MG63 (cell line): ENCODE measurements at places on chromosomes 12 and 14. TPM values are rescaled to one million over a fixed set of nuclear protein-coding genes. Genes with fewer than 3 reads are reported as not detected.

DNA sequence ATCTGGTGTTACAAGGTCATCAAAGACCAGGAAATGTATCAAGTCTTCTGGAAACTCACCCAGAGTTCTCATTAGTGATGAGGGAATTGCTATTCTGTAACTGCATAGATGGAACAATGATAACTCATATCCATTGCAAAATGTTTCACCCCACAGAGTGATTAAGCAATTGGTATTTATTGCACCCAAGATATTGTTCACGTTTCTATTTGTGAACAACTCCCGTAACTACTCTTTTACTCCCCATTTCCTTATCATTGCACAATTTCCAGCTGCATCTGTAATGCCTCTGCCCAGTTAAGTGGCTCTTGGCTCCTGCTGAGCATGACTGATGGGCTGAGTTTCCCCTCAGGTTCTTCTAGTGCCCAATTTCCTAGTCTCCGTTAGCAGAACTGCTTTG lies 108.7 kb upstream of the PRICKLE1 start:
- no peak for DNase-seq

DNA sequence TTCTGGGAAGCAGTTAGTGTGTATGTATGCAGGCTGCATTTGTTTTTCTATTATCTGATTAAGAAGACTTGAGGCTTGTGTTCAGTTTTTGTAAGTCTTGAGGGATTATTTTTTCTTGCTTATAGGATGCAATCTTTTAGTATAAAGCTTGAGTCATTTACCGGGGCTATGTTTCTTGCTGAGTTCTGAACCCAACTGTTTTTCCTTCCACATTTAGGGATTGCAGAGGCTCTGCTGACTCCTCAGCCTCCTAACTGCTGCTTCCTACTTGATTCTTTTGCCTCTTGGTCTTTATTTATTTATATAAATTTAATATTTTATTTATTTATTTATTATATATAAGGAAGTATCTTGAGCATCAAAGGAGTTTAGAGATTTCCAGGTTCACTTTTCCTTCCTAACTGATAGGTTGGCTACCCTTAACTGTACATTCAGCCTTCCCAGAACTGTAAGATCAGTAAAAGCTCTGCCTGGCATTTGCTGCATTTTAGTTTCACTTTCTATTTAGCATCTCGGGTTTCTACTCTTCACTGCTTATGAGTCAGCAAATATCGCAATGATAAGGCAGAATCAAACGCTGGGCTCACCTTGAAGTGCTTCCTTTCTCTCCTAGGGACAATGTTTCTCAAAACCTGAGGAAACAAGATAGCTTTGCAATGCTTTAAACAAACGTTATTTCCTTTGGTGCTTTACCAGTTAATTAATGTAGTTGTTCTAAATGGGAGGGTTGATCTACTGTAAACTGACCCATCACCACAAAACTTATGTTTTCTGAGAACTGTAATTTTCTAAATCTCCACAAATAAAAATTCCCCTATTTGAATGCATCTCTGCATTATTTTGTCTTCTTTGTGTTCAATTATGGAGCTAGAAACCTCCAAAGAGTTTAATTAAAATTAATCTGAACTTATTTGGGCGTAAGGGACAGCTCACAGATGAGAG lies 1183.7 kb upstream of the TMEM132C start:
- DNase-seq, result peak; percentile 13

- DNase-seq, result no peak
Observed at GRCh38 chr14:52678591-52678990, 16.8 kb downstream of the ERO1A start.

GRCh38 chr12:117073611-117074010 lies 25.6 kb downstream of the TESC start:
- DNase-seq, result no peak

DNA sequence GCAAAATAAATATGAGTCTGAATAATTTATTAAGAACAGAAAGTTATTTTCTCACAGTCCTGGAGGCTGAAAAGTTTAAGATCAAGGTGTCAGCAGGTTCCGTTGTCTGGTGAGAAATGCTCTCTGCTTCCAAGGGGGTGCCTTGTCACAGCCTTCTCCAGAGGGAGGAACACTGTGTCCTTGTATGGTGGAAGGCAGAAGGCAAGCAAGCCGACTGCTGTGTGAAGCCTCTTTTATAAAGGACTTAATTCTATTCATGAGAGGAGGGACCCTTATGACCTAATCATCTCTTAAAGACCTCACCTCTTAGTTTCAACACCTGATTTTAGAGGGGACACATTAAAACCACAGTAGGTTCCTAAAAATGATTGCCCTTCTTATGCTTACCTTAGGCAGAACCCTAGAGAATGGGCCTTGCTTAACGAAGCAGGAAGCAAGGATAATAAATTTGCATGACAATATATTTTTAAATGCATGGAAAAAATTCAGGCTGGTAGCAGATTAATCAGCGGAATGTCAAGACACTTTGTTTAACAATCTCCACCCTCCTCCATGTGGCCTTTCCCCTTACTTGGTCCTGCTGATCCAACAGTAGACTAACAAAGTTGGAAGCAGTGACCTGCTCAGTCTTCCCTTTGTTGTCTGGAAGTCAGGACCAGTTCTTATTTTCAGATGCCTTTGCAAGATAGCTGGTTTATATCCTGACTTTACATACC lies 154.9 kb downstream of the DYRK2 start:
- DNase-seq, result no peak

DNA sequence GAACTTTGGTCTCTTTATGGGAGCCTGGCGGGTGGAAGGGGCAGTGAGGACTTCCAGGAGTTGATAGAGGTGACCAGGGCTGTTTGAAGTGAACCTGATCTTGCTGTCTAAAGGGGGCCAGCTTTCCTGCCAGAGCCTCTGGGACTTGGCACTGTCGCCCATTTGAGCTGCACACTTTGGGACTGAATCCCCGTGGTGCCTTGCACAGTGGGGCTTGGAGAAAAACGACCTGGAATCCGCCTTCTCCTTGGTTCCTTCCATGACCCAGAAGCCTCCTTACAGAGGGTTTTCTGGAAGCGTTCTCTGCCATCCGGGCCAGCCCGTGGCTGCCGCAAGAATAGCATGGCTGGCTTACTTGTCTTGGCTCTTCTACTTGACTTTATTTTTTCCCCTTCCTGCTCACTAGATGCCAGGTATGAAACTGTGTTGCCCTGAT lies 2.0 kb downstream of the RFLNA start:
- DNase-seq, result no peak

- DNase-seq, result no peak
Observed at GRCh38 chr14:23694085-23694948, 58.2 kb downstream of the DHRS2 start.

- peak; percentile 49 for DNase-seq
Observed at GRCh38 chr14:104708606-104709268, 15.3 kb upstream of the ADSS1 start.

DNA sequence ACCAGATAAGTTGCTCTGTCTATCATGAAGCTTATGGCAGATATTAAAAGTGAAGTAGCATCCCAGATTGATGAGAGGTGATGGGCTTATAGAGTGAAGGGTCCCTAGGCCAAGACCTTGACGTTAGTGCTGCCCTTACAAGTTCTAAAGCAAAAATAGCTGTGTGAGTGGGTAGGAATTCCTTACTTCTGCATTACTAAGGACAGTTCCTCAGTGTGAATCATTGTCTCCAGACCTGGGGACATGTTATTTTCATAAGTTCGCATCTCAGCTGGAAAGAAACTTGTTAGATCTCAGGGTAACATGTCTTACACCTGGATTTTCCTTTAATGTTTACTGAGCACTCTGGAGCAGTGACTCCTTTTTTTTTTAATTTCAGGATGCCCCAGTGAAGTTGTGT lies 28.7 kb downstream of the MAPKAPK5 start:
- no peak for DNase-seq

DNA sequence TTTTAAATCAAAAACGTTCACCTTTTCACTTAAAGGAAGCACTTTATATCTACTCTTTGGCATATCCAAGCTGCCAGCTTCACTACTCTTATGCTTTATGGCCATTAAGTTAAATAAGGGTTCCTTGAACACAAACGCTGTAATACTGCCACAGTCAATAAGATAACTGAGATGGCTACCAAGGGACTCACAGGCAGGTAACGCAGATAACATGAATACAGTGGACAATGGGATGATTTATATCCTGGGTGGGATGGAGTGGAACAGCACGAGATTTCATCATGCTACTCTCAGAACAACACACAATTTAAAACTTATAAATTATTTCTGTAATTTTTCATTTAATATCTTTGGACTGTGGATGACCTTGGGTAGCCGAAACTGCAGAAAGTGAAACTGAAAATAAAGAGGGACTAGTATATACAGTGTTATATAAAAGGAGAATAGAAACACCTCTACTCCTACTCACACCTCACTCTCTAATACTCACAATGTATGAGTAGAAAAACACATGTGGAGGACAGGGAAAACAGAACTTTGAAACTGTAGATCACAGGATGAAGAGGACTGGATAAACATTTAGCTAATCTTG lies 367.3 kb downstream of the C12orf50 start:
- no peak for DNase-seq

DNA sequence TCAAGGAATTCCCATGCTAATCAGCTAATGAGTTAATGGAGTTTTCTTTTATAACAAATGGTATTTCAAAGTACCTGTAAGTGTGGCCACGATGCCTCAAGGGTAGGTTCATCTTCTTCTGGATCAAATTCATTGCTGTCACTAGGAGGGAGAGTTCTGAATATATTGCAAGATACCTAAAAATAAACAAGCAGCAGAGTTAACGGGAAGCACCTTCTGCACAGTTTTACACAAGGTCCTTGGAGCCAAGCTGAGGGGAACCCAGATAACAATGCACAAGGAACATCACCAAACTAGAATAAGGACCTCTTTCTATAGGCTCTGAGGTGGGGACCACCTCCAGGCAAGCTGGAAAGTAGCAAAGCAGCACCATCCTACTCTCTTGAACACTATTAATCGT lies 103.2 kb upstream of the GPHB5 start:
- DNase-seq, result no peak

DNA sequence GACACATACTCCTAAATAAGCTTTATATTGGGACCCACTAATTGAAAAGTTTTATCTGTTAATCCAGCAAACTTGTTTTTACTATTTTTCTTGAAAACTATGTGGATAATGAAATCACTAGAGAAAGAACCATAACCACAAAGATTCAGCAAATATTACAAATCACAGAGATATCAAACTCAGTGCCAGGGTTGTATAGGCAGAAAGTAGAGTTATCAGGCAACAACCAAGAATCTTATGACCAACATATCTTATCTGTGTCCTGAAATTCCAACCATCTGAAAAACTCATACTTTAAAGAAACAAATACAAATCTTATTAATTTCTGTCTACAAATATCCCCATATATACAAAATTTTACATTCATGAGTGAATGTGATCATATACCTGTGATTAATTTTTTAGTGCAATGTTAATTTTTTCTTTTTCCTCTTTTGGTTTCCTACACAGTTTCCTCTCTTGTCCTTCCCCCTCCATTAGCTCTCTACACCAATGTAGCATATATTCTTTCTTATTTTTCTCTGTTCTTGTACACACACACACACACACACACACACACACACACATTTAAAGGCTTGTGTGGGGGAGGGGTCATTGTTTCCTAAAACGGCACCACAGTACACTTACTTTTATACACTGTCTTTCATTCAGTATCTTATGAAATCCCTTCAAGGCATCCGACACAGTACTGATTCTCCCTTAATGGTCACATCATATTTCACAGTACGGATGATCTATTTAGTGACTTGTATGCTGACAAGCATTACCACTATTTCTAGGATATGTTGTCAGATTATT lies 18.6 kb downstream of the AMN1 start:
- no peak for DNase-seq

DNA sequence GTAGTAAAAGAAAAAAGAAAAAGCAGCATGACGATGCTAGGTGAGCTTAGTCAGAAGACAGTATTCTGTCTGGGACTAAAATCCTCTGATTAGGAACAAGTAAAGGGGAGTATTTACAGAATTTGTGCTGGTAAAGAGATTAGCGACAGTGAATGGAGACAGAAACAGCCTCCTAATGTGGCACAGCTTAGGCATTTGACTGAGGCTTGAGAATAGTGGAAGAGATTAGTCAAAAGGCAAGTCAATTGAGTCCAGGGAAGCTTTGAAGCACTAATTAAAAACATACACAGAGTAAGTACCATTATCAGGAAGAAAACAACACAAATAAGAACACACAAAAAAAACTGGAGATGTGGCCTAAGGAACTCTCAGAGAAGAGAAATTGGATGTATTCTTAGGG lies 131.9 kb upstream of the CLEC14A start:
- no peak for DNase-seq

GRCh38 chr12:132921685-132922084 lies 34.3 kb upstream of the CHFR start:
- DNase-seq, result no peak

GRCh38 chr12:93325855-93326254 lies 51.9 kb upstream of the NUDT4 start:
- peak; percentile 43 for DNase-seq

GRCh38 chr14:61308198-61308597 lies 13.2 kb upstream of the PRKCH start:
- no peak for DNase-seq

GRCh38 chr14:102901633-102902032 lies 20.8 kb upstream of the AMN start:
- no peak for DNase-seq

GRCh38 chr12:106974511-106974910 lies 12.4 kb downstream of the MTERF2 start:
- no peak for DNase-seq

- DNase-seq, result no peak
Observed at GRCh38 chr14:20489093-20489994, 16.0 kb upstream of the RNASE10 start.

DNA sequence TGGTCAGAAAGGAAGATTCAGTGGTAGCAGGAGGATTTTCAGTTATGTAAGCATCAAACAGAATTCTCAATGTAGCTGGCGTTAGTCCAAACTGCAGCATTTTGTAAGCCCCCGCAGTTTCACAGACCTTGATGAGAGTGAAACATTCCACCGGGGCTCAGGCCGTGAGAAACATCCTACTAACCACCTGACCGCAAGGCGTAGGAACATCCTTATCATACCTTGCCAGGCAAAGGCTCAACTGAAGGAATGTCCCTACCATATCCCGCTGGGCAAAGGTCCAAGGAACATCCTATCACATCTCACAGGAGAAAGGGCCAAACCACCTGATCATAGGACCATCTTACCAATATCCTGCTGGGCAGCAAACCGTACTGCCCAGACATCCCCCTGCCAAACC lies 624.8 kb upstream of the TMEM132C start:
- DNase-seq, result no peak

Gene GPD1
- not detected in 2 replicates for total RNA-seq

Gene CARMIL3
- not detected in 2 replicates for total RNA-seq

Gene TMEM253
- total RNA-seq, result not detected in 2 replicates

Gene PTGDR
- not detected in 2 replicates for total RNA-seq

Gene DPF3
- 2.3 and 5.6 TPM in 2 replicates for total RNA-seq

Gene ABCC9
- not detected in 2 replicates for total RNA-seq
